NCI-H1930 (cell line): ENCODE measurements at places on chromosomes 2 and 18.
A peak's percentile ranks its signal among the peaks of the same experiment; 100 is the strongest.

GRCh38 chr2:98861601-98862000 is 74.4 kb downstream of the CRACDL start:
- DNase-seq, result no peak

DNA sequence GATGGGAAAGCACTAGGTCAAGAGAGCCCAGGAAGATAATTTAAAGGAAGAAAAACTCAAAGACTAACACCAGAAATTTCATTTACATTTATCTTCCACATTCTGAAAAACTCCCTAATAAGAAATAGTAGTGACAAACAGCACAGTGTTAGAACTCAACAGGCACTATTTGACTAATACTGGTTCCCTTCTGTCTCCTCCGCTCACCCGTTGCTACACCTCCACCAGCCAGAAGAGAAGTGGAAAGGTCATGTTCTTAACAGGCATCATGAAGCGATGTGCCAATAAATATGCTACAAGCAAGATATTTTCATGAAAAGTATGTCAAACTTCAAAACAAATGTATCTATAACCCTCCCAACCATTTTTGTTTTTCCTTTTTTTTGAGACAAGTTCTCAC is 5.7 kb downstream of the ROCK1 start:
- no peak for DNase-seq

DNA sequence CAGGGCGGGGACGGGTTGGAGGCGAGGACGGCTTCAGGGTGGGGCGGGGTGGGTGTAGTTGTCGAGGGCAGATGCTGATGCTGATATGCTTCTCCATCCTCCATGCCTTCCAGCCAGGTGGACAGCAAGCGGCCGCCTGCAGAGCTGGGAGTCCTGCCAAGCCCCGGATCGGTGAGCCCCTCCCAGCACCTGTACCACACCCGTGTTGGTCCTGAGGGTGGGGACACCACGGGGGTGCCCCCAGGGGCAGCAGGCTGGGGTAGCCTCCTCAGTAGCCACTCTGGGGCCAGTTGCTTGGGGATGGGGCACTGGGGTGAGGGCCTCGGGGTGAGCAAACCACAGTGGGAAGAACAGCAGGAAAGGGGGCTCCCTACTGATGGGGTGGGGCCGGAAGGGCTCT is 2.6 kb downstream of the ANO7 start:
- DNase-seq, result no peak

GRCh38 chr2:175135177-175135576 is 32.8 kb downstream of the ATF2 start:
- DNase-seq, result no peak

DNA sequence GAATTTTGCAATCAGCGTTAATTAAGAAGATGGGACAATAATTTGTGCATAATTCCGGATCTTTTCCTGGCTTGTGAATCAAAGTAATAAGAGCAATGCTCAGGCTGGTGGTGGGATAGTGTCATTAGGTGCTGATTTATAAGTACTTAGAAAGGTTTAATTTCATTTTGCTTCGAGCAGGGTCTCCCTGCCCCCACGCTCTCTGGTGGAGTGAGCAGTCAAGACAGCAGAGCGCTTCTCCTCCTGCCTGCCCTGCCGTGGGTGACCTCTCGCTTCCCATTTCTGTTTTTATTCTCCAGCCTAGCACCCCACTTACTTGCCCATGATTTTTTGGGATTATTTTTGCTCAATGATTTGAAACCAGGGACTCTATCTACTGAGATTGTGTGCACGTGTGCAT is 7.1 kb downstream of the ASB18 start:
- no peak for DNase-seq

DNA sequence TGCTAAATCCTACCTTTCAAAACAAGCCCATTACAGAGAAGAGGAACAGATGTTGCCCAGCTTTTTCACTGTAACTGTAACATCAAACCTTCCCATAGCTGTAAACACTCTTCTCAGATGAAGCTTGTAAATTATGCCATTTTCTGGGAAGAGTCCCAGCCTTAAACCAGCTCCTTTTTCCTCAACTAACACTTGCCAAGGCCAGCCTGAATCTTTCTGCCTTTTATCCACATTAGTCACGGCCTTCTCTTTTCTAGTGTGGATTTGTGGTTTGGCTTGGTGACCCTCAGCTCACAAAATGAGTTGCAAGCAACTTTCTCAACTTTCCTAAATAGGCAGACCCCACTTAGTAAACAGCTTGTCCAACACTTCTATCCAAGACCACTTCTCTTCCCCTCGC is 90.2 kb downstream of the CABLES1 start:
- no peak for DNase-seq

DNA sequence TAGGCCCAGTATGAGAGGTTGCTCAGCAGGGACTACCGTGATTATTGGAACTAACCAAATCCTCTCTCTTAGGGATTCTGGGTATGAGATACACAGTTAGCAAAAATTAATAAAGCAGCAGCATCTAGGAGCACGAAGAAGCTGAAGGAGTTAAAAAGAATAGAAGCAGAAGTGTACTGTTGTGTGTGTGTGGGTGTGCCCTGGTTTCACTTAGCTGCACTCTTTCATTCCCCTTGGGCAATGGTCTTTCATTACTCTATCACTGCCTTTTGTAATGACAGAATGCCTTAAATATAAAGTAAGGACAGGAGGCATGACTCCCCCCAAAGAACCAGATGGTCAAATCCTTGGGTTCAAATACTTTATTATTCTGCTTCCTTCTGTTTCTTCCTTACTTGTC is 115.9 kb upstream of the CD302 start:
- no peak for DNase-seq

GRCh38 chr18:13237073-13237472 is 18.5 kb downstream of the LDLRAD4 start:
- DNase-seq, result no peak

GRCh38 chr2:4964579-4964978 is 727.6 kb upstream of the SOX11 start:
- no peak for DNase-seq

- DNase-seq, result no peak
Measured at GRCh38 chr2:33412920-33413319, 63.5 kb upstream of the RASGRP3 start.

DNA sequence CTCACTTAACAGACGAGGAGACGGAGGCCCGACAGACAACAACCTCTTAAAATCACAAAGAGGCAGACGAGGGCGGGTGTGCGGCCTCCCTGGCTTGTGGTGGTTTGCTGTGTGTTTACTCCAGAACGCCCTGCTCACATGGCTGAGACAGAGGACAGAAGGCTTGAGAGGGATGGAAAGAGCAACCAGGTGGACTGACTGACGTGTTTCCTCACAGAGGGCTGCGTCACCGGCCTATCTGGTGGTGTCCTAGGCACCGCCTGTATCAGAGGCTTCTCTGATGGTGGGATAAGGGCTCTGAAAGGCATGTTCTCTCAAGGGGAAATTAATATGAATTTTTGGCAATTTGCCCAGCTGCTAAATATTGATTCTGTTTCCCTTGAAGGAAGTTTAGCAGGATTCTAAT is 47.0 kb upstream of the RALBP1 start:
- no peak for DNase-seq

- no peak for DNase-seq
Measured at GRCh38 chr2:18170642-18171041, 292.2 kb downstream of the KCNS3 start.

DNA sequence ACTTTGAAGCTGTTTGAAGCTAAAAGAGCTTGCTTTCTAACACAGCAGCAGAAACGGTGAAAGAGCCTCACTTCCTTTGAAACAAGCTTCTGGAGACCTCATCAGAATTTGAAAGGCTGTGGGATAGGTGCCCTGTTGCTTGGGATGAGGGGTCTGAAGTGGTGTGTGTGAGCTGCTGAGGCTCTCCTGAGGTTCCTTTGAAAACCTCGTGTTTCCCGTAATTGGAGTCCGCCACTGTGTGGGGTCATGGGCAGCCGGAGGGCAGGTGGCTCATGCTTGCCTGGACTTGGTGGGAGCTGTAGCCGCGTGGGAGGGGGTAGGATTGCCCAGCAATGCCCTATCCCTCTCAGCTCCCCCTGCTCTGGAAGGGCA is 34.4 kb downstream of the CABLES1 start:
- no peak for DNase-seq

DNA sequence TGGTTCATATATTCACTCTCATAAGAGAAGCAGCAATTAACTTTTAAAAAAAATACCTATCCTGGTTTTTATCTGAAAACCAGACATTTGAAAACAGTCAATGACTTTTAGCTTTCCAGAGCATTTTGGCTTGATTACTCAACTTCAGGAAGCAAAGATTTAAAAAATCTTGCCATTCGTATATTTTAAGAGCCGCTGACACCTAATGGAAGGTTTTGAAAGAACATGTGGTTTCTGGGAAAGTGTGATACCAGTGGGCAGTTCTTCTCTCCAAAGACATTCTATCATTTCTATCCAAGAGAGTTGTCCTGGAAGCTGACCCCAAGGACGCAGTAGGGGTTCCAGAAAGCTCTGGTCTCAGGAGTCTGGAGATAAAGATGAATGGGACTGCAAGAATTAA is 234.7 kb downstream of the TTC32 start:
- DNase-seq, result no peak

DNA sequence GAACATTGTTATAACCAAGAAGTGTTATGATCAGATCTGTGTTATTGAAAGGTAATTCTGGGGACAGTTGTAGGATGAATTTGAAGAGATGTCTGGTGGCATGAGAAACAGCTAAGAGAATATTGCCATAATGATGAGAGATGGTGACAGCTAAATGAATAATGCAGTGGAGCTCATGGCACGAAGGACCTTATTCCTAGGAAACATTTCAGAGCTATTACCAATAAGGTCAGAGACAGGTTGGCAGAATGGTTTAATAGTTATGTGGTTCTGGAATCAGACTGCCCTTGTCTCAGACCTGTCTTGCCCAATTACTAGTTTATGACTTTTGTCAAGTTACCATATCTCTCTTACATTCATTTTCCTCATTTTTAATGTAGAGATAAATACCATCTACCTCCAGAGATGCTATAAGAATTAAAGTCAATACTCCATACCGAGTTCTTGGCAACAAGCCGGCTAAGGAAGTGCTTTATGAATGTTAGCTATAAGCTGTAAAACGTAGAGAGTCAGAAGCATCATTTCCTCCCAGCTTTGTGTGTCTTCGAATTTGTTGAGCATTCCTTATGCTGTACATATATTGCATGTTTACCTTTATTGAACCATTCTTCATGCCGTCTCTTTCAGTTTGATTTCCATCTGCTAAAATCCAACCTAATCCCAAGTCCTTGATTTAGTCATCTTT is 73.6 kb upstream of the COL5A2 start:
- no peak for DNase-seq

GRCh38 chr2:219836647-219837177 is 209.3 kb downstream of the SLC4A3 start:
- no peak for DNase-seq

DNA sequence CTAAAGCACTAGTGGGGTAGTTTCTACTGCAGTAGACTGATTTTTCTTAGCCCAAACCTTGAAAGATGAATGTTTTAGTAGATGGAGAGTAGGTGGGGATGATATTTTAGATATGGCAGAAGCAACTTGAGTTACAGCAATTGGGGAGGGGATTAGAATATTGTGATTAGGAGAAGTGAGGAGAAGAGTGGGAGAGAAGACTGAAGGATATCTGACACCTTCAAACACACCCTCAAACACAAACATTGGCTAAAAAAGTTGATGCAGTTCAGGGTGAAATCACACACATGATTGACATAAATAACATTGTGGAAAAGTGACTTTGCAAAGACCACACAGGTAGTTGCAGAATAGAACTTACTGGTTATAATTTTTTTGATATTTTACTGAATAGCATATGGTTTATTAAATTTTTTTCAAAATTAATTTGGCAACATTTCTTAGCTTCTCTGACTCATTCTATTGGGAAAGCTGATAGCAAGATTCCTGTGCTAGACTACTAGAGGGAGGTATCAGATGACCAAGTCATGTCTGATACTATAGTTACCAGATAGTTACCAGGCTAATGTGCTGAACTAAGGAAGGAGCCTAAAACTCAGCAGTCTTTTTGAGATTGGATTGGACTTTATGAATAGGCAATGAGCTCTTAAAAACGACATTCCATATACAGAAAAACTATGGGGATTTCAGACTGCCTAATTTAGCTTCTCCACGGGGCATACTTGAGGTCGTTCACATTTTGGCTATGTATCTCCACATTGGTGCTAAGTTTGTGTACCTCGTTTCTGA is 73.0 kb downstream of the ACTR3 start:
- DNase-seq, result no peak

DNA sequence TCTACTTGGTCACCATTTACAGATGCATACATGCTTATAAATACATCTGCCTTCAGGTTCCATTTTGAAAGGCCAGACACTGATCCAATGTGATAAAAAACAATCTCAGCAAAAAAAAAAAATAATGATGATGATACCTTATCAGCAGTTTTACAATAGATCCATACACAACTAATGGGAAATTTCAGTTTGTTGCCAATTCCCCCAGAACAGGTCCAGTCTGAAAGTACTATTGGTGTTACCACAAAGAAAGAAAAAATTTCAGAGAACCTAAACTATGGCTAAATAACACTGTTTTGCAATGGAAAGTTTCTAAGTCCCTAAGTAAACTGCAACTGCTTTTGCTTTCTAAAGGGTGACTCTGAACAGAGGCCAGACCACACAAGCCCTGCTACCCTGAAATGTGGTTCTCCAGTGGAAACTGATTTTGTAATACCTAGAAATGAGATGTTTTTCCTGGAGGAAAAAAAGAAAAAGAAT is 54.1 kb downstream of the LPIN2 start:
- DNase-seq, result no peak

GRCh38 chr2:238441262-238442114 is 14.8 kb downstream of the ASB1 start:
- no peak for DNase-seq

- DNase-seq, result peak; percentile 37
Measured at GRCh38 chr2:132037527-132038178, 124.1 kb downstream of the ANKRD30BL start.

- no peak for DNase-seq
Measured at GRCh38 chr18:46406539-46406932, 250.5 kb downstream of the LOXHD1 start.

DNA sequence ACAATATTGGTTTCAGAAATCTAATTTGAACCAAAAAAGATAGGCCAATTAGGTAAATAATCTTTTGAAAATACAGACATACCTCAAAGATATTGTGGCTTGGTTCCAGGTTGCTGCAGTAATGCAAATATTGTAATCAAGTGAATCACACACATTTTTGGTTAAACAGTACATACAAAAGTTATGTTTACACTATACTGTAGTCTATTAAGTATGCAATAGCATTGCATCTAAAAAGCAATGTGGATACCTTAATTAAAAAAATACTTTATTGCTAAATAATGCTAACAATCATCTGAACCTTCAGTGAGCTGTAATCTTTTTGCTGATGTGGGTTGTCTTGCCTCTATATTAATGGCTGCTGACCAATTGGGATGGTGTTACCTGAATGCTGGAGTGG is 67.3 kb downstream of the KYNU start:
- DNase-seq, result no peak

- no peak for DNase-seq
Measured at GRCh38 chr2:238269741-238270140, 18.7 kb downstream of the PER2 start.
